ENCODE measurements at places on chromosomes 11 and 22. TPM values are rescaled to one million over a fixed set of nuclear protein-coding genes. Genes with fewer than 3 reads are reported as not detected.

- DNase-seq, result no peak
Measured at GRCh38 chr11:5809905-5810795, 1.4 kb downstream of the OR52N2 start.

DNA sequence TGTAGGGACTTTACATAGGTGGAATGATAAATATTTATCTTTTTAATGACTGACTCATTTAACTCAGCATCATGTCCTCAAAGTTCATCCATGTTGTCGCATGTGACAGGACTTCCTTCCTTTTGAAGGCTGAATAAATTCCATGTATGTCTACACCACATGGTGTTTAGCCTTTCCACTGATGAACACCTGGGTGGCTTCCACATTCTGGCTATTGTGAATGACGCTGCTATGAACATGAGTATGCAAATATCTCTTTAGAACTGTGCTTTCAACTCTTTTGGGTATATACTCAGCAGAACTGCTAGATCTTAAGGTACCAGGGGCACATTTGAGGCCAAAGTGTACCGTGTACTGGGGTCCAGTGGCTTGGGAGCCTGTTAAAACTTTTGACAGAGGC is 24.1 kb downstream of the LARGE1 start:
- DNase-seq, result no peak

DNA sequence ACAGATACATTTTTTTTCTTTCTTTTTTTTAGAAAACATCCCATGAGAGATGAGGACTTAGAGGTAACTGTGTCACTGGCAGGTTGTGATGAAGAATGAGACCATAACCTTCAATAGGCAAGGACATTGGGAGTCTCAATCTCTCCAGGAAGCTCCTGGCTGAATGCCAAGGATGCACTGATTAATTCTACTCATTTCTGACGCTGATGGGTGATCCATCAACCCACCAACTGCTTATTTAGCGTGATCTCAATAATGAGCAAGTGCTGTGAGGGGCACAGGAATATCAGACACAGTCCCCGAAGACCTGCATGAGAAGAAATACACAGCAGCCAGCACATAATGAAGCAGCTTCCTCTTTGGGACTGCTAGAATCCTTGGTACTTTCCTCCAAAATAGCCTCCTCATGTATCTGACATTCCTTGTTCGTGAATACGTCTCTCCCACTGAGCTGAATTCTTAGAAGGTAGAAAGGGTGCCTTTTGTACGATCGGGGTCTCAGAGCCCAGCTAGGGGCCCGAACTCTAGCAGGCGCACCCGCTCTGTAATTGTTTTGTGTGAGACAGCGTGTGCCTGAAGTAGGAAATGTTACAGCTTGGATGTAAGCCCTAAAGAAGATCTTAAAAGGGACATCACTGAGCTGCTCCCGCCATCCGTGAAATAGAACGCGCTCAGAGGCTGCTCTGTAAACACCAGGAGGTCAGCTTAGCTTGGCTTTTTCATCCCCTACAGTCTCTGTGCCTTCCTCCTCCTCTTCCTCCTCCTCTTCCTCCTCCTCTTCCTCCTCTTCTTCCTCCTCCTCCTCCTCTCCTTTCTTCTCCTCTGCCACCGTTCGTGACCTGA is 7.2 kb downstream of the CLMP start:
- peak; percentile 54 for DNase-seq

GRCh38 chr11:68349461-68350249 is 37.3 kb downstream of the LRP5 start:
- no peak for DNase-seq

- no peak for DNase-seq
Measured at GRCh38 chr11:76233196-76233921, 27.1 kb upstream of the WNT11 start.

GRCh38 chr22:18148293-18148965 is 1.5 kb upstream of the USP18 start:
- no peak for DNase-seq

GVQW3 gene
- 0.97 TPM for total RNA-seq

- DNase-seq, result peak; percentile 63
Measured at GRCh38 chr22:50686794-50687193, 14.2 kb downstream of the SHANK3 start.

UPB1 gene
- 0.67 TPM for total RNA-seq

DNA sequence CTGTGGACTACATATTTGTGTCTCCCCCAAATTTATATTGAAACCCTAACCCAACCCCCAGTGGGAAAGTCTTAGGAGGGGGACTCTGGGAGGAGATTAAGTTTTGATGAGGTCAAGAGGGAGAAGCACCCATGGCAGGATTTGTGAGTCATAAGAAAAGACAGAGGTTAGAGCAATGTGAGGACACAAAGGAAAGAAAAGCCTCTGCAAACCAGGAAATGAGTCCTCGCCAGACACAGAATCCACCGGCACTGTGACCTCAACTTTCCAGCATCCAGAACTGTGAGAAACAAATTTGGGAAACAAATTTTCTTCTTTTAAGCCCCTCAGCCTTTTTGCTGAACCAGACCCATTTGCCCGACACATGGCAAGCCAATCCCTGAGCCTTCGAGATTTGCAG is 397.0 kb downstream of the NTM start:
- DNase-seq, result no peak

GRCh38 chr11:20631519-20632168 is 32.2 kb downstream of the SLC6A5 start:
- no peak for DNase-seq

MAJIN gene
- not detected for total RNA-seq

DNA sequence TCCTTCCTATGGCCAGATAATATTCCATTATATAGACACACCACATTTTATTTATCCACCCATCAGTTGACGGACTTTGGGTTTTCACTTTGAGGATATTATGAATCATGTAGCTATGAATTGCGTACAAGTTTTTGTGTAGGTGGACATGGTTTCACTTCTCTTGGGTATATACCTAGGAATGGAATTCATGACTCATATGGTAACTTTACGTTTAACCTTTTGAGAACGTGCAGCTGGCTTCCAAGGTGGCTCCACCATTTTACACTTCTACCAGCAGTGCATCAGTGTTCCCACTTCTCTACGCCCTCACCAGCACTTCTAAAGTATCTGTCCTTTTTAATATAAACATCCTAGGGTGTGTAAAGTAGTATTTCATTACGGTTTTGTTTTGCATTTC is 112.0 kb downstream of the PLEKHA7 start:
- DNase-seq, result no peak

GRCh38 chr11:124941703-124942102 is 5.9 kb upstream of the HEPACAM start:
- no peak for DNase-seq

- DNase-seq, result no peak
Measured at GRCh38 chr22:30007361-30007760, 72.9 kb upstream of the HORMAD2 start.

DNA sequence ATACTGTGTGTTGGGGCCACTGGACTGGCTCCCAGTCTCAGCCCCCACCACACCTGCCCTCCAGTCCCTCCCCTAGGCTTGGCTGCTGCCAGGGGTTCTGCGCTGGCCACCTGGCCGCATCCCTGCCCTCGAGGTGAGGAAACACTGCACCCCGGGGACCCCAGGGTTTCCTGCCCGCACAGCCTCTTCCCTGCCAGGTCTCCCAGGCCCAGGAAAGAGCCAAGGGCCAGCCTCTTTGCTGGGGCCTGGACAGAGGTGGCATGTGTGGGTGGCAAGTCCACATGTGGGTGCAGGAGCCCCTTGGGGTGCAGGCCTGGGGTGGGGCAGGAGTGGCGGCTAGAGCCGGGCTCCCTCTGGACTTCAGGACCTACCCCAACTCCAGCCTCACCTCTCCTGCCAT is 2.5 kb downstream of the EPS8L2 start:
- DNase-seq, result no peak

DNA sequence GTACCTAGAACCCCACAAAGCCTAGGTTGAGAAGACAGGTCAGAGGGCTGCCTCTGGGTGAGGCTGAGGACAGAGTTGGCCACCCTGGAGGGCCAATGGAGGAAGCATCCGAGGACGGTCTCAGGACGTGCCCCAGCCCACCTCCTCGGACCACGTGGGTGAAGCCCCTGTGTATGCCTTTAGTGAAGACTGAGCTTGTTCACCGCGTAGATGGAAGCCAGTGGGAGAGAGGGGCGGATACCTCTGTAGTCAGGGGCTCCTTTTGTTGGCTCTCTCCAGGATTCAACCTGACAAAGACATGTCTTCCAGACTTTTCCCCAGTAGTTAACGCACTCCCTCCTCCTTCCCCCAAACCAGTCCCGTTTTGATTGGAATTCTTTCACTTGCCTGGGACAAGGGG is 110.7 kb downstream of the ZBTB16 start:
- DNase-seq, result no peak

DNA sequence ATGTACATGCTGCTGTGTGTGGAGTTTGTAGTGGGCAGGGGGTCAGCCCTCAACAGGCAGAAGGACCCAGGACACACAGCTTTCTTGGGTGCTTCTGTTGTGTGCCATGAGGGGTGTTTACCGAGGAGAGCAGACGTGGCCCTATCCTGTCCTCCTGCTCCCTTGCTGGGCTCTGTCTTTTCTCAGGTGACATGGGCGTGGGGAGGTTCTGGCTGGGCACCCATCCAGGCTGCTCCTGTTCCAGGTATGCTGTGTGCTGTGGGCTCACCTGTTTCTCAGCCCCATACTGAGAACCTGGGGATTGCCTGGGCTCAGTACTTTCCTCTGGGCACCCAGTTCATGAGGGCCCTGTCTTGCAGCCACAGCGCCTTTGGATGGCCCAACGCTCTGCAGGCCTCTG is 23.3 kb downstream of the MICALL1 start:
- DNase-seq, result no peak

Measured in cardiac septum (tissue), 1 donor.